ENCODE measurements at places on chromosomes 16 and 17.

DNA sequence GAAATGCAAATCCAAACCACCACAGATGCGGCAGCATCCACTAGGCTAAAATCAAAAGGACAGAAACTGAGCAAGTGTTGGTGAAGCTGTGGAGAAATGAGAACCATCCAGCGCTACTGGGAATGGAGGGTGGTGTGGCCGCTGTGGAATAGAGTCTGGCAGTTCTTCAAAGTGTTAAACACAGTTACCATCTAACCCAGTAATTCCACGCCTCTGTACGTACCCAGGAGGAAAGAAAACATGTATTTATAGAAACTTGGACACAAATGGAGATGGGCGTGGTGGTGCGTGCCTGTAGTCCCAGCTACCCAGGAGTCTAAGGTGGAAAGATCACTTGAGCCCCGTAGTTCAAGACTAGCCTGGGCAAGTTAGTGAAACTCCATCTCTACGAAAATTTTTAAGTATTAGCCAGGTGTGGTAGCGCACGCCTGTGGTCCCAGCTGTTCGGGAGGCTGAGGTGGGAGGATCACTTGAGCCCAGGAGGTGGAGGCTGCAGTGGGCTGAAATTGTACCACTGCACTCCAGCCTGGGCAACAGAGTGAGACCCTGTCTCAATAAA is 11.6 kb downstream of the SLC25A10 start:
- DNase-seq, result no peak

DNA sequence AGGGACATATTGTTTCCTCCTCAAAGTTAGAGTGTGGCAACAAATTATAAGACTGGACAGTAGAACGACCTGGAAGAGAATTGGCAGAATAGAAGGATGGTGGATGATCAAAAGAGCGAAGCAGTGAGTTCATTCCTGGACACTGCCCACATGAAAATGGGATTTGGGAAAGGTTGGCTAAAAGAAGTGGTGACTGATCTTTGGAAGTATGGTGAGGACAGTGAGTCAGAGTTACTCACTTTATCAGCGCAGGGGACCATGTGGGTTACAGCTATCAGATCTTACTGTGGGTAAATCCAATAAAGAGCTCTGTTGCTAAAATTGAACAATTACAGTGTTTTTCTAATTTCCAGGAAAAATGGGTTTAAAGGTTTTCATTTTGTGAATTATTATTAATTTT is 2.7 kb upstream of the TANC2 start:
- no peak for DNase-seq

DNA sequence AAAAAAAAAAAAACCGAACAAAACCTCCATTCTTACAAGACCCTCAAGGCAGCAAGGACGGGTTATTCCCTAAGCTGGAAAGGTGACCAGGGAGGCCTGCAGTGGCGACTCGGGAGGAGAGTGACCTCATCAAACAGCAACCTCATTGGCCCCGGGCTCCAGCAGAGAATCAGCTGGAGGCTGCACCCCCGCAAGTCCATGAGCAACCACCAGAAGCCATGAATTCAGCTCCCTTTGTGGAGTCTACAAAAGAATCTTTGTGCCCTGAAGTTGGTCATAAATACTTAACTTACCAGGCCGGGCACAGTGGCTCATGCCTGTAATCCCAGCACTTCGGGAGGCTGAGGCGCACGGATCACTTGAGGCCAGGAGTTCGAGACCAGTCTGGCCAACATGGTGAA is 80.9 kb upstream of the CREBBP start:
- DNase-seq, result no peak

GRCh38 chr16:57651344-57652333 is 16.5 kb upstream of the ADGRG3 start:
- DNase-seq, result no peak

GRCh38 chr17:64084086-64084939 is 45.6 kb downstream of the ERN1 start:
- DNase-seq, result no peak

- no peak for DNase-seq
Measured at GRCh38 chr17:728911-729310, 3.5 kb upstream of the TLCD3A start.

GRCh38 chr16:4090351-4090851 is 25.8 kb downstream of the ADCY9 start:
- no peak for DNase-seq

DNA sequence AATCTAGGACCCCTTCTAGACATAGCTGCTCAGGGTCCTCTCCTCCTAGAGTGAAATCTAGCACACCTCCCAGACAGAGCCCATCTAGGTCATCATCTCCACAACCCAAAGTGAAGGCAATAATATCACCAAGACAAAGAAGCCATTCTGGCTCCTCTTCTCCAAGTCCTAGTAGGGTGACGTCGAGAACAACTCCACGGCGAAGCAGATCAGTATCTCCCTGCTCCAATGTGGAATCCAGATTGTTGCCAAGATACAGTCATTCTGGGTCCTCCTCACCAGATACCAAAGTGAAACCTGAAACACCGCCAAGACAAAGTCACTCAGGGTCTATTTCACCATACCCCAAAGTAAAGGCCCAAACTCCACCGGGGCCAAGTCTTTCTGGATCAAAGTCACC is 10.7 kb downstream of the SRRM2 start:
- DNase-seq, result no peak
